NCI-H1105 (cell line): ENCODE measurements at places on chromosomes 1 and 21.

GRCh38 chr1:109618661-109619575 is 498 bp downstream of the GNAT2 start:
- DNase-seq = no peak

- DNase-seq = peak; percentile 67
These were observed 69.0 kb downstream of the KCND3 start for GRCh38 chr1:111920221-111921024.

GRCh38 chr1:25996966-25997827 is 666 bp downstream of the PAFAH2 start:
- DNase-seq = no peak

GRCh38 chr21:35222541-35222941 is 173.4 kb upstream of the RUNX1 start:
- no peak for DNase-seq

- DNase-seq = no peak
These were observed 6.6 kb upstream of the C1orf174 start for GRCh38 chr1:3906672-3907020.

DNA sequence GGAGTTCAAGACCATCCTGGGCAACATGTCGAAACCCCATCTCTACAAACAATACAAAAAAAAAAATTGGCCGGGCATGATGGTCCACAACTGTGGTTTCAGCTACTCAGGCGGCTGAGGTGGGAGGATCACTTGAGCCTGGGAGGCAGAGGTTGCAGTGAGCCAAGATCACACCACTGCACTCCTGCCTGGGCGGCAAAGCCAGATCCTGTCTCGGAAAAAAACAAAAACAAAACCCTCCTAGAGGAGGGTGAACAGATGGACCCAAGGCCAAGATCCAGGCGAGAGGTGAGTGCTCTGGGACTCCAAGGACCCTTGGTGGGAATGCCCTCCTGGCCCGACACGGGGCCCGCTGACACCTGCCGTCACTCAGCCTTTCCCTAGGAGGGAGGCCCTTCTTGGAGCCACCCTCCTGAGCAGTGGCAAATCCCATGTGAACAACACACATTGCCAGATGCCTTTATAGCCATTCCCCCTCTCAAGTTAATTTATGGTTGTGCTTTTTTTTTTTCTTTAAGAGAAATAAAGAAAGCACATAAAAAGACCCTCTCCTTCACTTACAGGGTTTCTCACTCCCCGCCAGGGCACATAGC is 380 bp downstream of the TFF2 start:
- DNase-seq = no peak
